Inflammatory macrophage treated with lipopolysaccharide for 1 hour (primary cell): ENCODE measurements at places on chromosomes 1 and 21.
A peak's percentile ranks its signal among the peaks of the same experiment; 100 is the strongest.

GRCh38 chr1:40153073-40153770, 8.0 kb upstream of the RLF start:
- DNase-seq, result peak; percentile 31

GRCh38 chr1:109252893-109253802, 3.8 kb downstream of the CELSR2 start:
- no peak for DNase-seq

GRCh38 chr1:78918157-78918556, 88.4 kb downstream of the ADGRL4 start:
- DNase-seq, result no peak

DNA sequence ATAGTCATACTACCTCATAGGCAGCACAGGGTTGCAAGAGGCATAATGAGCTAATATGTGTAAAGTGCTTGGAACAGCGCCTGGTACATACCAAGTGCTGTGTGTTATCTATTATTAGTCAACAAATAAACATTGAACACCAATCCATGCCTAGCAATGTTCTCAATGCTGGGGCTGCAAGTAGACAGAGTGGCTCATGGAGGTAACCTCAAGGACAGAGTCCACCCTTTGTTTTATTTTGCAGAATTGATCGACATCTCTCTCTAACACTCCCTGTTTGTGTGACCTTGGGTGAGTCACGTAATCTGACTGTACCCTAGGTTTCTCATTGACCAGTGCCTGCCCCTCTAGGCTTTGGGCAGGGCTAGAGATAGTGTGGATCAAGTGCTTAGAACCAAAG, 164.0 kb upstream of the KLHDC7A start:
- DNase-seq, result no peak

DNA sequence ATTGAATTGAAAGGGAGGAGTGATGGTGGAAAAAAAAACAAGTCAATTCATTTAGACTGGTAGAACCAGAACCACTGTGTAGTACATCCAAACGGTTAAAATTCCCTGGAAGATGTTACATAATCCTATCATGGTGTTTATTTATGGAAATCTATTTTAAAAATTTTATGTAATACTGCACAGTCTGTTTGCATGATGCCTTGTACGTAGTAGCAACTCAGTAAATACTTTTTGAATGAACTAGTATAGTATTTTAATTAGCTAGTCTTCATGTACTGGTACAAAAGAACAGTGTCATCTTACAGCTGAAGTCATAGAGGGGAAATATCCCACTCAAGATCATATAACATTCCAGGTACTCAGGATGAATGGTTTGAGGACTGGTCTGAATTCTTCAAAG, 27.0 kb upstream of the IER5 start:
- DNase-seq, result no peak
